ENCODE measurements at places on chromosomes 1 and 21.

DNA sequence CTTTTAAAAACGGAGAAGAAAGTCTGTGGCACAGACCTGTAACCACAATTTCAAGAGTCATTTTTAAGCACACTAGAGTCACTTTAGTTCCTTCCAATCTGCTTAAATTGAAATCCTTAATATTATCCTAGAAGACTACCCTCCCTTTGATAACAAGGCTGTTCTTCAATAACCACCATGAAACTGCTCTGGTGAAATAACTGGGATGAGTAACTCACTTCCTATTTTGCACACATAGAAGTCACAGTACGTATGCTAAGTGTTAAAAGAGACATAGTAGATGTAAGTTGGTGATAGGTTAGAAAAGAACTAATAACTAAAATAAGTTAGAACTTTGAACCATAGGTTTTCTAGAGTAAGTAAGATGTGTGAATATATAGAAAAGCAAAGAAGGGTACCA, 107.8 kb downstream of the NME7 start:
- DNase-seq, result no peak

GRCh38 chr1:79100385-79100784, 93.9 kb upstream of the ADGRL4 start:
- no peak for DNase-seq

- DNase-seq, result no peak
Observed at GRCh38 chr21:17613242-17613676, 558 bp upstream of the BTG3 start.

DNA sequence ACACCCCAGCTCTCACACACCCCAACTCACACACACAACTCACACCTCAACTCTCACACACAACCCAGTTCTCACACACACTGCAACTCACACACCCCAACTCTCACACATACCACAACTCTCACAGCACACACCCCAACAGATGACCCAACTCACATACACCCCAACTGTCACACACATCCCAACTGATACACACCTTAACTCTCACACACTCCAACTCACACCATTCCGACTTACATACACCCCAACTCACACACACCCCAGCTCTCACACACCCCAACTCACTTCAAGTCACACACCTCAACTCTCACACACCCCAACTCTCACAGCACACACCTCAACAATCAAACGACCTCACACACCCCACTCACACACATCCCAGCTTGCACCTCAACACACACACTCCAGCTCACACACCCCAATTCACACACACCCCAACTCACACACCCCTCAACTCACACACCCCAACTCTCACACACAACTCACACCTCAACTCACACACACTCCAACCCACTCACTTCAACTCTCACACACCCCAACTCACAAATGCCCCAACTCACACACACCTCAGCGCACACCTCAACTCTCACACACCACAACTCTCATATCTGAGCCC, 66.3 kb downstream of the SETD4 start:
- DNase-seq, result no peak

- DNase-seq, result peak; percentile 77
Observed at GRCh38 chr1:245956225-245956624, 550.9 kb downstream of the SMYD3 start.

DNA sequence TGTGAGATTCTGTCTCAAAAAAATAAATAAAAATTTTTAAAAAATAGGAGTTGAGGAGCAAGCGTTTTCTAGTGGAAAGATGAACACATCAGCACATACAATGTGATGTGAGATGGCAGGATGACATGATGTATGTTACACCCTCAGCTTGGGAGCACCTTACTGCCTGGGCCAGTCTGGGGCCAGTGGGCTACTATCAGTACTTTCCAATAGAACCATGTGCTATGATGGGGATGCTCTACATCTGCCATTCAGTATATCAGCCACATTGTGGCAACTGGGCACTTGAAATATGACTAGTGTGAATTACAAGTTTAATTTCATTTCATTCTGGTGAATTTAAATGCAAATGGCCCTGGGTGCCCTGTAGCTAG, 156.0 kb downstream of the PGBD5 start:
- no peak for DNase-seq

GRCh38 chr1:204405988-204406387, 5.6 kb downstream of the PPP1R15B start:
- DNase-seq, result no peak

DNA sequence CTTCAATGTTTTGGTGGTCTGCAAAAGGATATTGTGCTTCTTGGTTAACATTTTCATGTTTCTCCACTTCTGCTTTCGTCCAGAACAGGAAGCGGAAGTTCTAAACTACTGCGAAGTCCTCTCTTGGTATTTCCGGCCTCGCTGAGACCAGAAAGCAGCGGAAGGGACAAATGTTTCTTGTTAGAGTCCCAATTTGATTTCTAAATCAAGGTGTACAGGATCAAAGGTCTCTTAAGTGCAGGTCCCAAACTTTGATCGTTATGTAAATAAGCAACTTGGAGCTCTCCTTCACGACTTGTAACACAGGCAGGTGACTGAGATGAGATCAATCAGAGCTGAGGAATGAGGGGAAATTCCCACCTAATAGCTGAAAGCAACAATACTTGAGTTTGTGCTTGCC, 40.1 kb upstream of the HMCN1 start:
- DNase-seq, result peak; percentile 38

GRCh38 chr1:171158096-171158495, 27.0 kb upstream of the FMO2 start:
- DNase-seq, result no peak

GRCh38 chr1:14222086-14222485, 376.4 kb upstream of the KAZN start:
- no peak for DNase-seq

DNA sequence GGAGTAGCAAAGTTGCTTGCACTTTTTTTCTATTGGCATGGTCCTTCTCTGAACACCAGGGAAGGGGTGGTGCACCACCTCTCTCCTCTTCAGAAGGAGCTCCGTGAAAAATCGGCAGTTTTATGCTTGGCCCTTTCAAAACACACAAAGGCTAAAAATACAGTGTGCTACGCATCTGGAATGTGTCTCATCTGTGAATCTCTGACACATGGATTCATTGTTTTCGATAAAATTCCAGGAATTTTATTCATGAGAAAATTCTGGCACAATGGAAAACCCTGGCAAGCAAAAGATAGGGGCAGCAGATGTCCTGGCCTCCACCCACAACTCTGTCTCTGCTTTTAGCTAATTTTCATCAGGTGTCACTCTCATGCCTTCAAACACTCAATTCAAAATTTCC, 42.9 kb downstream of the ERG start:
- DNase-seq, result no peak

GRCh38 chr1:248841702-248842395, 3.8 kb downstream of the ZNF672 start:
- peak; percentile 34 for DNase-seq

- no peak for DNase-seq
Observed at GRCh38 chr1:21165076-21165475, 11.6 kb downstream of the EIF4G3 start.

- no peak for DNase-seq
Observed at GRCh38 chr1:77197351-77197750, 21.9 kb downstream of the PIGK start.

GRCh38 chr1:74517599-74518051, 5.2 kb upstream of the LRRC53 start:
- DNase-seq, result no peak

DNA sequence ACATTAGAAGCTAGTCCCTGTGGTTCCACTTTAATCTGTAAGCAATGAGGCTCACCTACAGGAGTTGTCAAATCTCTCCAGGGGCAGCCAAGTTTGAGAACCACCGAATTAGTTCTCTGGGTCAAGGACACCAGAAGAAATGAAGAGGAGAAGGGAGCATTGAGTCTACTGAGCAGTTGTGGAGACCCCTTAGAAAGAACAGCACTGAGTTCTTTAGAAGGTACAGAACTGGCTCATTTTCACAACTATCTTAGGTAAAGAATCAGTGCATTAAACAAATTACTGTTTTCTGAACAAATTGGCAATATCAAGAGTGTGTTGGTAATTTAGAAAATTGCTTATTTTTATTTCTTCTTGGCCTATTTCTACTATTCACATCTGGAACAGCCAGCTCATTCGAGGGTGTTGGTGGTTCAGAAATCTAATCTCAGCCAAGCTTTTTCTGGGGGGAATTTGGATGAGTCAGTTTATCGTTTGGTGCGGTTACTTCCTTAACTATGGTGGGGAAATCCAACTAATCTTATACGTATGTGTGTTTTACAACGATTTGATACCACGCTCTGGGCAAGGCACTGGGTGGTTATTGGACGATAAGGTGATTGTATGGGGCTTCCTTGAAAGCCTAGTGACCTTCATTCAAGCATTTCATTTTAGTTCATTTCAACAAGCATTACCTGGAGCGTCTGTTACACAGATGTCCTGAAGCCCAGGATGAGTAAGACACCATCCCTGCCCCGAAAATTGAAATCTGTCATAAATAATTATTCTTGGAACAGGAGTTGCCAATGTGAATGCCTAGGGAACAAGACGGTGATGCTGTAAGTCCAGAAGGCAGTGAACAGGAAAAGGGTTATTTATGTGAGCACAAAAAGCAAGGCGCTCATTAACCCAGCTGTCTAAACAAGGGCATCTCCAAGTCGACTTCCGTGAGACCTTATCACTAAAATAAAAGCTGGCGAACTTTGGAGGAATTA, 52.0 kb upstream of the TMPRSS2 start:
- no peak for DNase-seq

GRCh38 chr1:44300852-44301251, 54.2 kb downstream of the ERI3 start:
- DNase-seq, result no peak

- no peak for DNase-seq
Observed at GRCh38 chr1:35453031-35453430, 104.2 kb downstream of the KIAA0319L start.

GRCh38 chr21:32726839-32727686, 750 bp downstream of the SYNJ1 start:
- no peak for DNase-seq

GRCh38 chr1:65206836-65207235, 58.8 kb downstream of the AK4 start:
- DNase-seq, result no peak
